Mucosa of descending colon (tissue), 3 donors: ENCODE measurements at places on chromosomes 16 and 17. TPM values are rescaled to one million over a fixed set of nuclear protein-coding genes. Genes with fewer than 3 reads are reported as not detected.

- no peak for DNase-seq
Measured at GRCh38 chr16:73483934-73484711, 436.2 kb upstream of the ZFHX3 start.

DNA sequence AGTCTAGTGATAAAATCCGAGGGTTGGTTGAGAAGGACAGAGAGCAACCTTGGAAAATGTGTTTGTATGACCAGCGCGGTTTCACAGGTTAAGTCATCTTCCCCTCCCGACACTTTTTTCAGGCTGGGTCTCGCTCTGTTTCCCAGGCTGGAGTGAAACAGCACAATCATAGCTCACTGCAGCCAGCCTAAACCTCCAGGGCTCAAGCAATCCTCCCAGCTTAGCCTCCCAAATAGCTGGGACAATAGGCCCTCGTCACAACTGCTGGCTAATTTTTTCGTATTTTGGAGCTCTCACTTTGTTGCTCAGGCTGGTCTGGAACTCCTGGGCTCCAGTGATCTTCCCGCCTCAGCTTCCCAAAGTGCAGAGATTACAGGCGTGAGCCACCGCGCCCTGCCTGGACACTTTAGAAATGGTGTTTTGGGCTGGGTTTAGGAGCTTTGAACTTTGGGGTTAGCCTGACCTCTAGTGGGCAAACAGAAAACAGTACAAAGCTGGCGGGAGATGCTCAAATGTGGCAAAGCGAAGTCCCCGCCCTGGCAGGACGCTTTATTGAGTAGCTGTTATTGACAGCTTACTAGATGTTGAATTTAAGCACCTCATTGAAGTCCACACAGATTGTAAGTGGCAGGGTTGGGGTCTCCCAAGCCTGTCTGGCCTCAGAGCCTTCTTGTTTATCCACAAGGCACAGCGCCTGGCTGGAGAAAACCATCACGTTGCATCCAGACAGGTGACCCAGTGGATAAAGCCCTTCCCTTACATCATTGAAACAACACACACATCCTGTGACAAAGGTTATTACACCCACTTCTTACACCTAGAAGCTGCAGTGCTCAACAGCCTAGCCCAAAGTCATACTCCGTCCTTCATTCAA is 34.7 kb upstream of the RBBP6 start:
- peak; percentile 28 for DNase-seq

DNA sequence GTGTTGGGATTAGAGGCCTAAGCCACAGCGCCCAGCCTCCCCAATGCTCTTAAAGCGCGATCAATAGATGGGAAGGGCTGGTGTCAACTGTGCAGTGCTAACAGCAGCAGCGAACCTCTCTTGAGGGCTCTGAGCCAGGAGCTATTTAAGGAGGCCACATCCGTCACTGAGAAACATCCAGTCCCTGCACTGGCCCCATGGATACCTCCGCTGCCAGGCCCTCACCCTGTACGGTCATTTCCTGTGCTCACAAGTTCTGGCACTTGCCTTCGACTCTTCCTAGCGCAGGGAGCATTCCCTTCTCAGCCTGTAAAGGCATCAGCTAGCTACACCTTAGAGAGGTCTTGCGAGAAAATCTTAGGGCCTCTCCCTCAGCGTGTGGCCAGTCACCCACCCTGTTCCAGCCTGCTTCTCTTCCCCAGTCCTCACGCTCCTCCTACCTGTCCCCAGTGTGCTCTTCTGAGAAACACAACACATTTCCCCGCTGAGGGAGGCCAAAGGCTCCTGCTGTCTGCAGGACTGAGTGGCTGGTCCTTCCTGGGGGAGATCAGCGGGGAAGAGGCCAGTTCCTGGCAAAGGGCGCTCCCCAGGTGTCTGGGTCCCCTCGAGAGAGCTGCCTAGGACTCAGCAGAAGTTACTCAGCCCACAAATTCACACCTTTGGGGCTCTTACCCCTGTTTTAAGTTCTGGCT is 28.6 kb downstream of the GTF3C1 start:
- DNase-seq: no peak

DNA sequence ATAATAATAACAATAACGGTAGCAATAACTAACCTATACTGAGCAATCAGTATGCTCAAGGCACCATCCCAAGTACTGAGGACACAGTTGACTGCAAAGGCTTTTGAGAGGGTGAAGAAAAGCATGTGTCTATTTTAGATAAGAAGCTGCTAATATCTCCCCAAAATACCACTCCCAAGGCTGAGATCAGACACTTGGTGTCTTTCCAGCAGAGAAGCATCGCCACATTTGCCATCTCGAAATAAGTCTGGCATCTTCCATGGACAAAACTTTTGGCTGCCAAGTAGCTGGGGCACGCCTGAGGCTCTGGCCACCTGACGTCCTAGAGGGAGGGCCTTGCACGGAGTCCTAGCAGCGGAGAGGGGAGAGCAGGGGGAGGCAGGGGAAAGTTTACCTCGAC is 39.0 kb downstream of the ZNF423 start:
- DNase-seq: no peak

DNA sequence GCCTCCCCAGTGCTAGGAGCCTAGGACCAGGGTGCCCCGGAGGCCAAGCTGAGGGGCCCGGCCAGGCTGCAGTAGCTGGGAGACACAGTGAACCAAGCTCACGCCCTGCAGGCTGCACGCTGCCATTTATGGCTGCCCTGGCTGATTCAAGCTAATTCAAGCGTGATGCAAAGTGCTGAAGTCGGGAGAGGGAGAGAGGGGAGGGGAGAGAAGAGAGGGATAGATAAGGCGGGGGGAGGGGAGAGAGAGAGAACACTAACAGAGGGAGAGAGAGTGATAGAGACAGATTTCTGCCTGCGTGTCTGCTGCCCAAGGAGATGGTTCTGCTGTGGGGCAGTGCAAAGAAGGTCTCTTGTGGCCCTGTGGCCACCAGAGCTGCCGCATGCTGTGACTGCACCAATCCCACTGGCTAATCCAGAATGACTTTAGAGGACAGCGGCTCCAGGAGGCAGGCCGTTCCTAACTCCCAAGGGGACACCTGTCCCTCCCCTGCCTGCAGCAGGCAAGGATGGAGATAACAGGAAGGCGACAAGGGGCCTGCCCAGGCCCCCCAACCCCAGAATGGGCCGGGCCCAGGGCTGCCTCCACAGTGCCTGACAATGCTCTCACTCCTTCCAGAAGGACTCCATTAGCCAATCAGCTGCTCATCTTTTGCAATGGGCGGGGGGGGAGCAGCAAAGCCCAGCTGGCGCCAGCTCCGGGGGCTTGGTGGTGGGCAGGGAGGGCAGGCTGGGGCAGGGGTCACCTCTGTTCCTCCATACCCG is 12.9 kb downstream of the MXRA7 start:
- no peak for DNase-seq

DNA sequence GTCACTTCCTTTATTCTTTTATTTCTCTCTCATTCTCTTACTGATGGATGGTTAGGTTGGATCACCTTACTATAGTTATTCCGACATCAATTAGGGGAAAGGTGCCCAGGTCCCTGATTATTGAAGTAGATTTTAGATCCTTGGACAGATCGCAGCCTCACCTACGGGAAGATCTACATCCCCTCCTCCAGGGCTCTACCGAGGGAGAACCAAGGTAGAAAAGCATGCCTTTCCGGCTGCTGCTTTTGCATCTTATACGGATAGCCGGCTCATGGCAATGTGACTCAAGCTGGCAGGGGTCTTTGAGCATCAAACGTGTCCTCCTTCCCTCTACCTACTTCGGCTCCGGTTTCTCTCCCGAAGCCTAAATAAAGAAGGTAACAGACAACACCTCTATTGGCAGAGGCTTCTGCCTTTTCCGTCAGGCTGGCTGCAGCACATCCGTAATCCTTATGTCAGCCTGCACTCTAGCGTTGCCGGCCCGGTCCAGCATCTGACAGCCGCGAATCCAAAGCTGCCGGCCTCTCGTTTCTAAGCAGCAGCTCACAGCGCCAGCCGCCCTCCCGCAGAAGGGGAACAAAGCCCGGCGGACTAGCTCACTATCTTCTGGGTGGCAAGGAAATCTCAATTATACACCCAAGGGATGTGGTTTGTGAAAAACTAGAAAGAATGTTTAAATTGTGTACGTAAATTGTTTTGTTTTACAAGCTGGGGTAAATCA is 46.9 kb downstream of the IRX6 start:
- DNase-seq: no peak

DNA sequence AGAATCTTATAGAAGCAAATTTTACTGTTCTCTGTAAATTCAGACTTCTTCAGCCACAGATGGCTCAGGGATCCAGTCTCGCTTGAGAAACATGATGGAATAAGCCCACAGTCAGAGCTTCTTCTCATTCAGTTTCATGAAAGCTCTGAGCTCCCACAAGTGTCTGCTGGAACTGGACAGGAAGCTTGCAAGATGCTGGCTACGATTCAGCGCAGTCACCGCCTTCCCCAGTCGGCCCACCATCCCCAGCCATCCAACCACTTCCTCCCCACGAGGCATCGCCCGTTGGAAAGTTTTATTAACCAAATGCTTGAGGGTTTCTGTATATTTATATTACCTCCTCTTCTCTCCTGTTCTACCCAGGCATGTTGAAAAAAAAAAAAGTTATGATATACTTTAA is 171.7 kb downstream of the ZFHX3 start:
- peak; percentile 43 for DNase-seq

- no peak for DNase-seq
Measured at GRCh38 chr17:488993-489757, 136.6 kb upstream of the RPH3AL start.

- peak; percentile 50 for DNase-seq
Measured at GRCh38 chr16:10878644-10879501, 1.9 kb downstream of the CIITA start.

DNA sequence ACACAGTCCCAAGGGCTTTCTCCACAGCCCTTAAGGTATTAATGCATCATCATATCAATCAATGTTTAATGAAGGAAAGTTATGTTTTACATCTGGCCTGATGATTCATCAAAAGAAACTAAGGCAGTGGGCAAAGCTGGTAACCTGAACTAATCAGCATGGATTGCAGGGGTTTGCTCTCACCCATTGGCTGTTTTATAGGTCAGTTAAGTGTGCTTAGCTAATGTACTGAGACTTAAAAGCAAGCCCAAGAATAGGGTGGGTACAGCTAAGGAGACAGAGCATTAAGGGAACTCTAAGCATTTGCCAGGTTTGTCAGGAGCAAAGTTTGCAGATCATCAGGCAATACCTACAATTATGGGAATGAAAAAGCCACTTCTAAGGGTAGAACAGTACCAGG is 1247.6 kb downstream of the CDH8 start:
- DNase-seq: no peak

GRCh38 chr17:77516902-77517301 is 376.1 kb downstream of the SEC14L1 start:
- no peak for DNase-seq

Gene CDH15
- not detected for total RNA-seq

DNA sequence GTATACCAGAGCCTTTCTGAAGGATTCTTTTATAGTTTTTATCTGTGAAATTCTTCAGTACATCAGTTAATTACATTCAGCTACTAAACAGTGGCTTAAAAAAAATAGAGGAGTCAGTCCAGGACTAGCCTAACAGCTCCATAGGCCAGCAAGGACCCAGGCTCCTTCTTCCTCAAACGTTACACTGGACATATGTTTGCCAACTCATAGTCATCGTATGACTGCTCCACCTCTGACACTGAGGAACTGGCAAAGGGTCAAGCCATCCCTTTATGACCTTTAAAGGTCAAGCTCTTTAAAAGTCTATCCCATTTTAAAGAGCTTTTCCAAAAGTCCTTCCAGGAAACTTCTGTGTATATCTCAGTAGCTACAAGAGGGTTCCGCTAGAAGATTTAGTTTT is 36.6 kb downstream of the PHLPP2 start:
- DNase-seq: no peak

- no peak for DNase-seq
Measured at GRCh38 chr17:77235370-77235941, 94.7 kb downstream of the SEC14L1 start.

- DNase-seq: no peak
Measured at GRCh38 chr16:72838951-72839350, 209.0 kb downstream of the ZFHX3 start.

DNA sequence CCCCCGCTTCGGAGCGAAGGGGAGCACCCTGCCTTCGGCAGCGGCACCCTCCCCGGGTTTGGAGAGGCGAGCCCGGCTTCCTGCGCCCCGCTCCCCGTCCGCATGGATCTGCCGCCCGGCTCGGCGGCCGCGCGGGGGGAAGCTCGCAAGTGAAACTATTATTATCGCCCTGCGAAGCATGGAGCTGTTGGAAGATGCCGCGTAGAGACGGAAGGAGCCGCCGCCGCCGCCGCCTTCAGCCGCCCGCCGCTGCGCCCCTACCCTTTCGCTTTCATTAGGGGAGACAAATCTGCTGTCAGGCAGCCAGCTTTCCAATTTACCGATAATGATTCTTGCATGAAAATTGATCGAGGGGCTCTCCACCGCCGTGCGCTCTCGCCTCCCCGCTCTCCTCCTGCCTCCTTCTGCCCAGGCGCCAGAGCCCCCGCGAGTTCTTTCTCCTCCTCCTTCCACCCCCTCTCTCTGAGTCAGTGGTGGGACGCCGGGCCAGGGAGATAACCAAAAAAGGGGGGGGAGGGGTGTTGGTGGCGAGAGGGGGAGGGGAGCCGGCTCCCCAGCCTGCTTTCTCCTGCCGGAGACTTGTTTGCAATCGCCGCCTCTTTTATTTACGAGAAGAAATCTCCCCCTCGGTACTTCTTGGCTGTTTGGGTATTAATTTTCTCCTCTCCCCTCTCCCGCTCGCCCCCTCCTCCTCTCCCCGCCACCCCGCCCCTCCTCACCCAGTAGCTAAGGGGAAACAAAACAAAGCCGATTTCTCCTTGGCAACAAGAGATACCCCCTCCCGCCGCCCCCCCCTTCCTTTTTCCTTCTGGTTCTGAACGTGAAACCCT is 58.0 kb upstream of the GSE1 start:
- peak; percentile 78 for DNase-seq

DNA sequence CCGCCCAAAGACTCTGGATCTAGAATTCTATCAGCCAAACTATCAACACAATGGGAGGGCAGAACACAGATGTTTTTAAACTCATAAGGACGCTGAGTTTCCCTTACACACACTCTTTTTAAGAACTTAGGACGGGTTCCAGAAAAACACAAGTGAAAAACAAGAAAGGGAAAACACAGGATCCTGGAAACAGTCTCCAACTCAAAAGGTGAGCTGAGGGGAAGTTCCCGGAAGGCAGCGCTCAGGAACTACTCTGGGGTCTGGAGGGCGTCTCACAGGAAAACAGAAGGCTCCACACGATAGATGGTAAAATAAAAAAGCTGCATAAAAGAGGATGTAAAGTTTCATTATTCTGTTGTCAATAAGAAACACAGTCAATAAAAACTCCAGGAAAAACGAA is 80.2 kb upstream of the DOC2B start:
- no peak for DNase-seq

GRCh38 chr16:51852892-51853291 is 694.1 kb downstream of the TOX3 start:
- DNase-seq: no peak

- no peak for DNase-seq
Measured at GRCh38 chr16:84120023-84120422, 3.3 kb upstream of the MBTPS1 start.

DNA sequence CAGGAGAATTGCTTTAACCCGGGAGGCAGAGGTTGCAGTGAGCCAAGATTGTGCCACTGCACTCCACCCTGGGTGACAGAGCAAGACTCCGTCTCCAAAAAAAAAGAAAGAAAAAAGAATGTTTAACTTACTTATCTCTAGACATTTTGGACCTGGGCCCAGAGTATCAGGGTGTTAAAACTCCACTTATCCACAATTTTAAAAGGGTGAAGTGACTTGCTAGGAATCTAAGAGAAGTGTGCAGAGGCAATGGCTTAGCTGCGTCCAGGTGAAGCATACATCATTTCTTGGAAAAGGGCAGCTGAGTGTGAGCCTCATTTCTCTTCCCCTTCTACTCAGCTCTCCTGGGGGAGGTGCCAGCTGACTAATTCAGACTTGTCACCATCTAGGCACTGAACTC is 25.1 kb downstream of the ALDH3A2 start:
- DNase-seq: no peak

- no peak for DNase-seq
Measured at GRCh38 chr17:20925091-20925490, 117.7 kb downstream of the USP22 start.
